ENCODE measurements at places on chromosomes 5 and 9.
A peak's percentile ranks its signal among the peaks of the same experiment; 100 is the strongest.

DNA sequence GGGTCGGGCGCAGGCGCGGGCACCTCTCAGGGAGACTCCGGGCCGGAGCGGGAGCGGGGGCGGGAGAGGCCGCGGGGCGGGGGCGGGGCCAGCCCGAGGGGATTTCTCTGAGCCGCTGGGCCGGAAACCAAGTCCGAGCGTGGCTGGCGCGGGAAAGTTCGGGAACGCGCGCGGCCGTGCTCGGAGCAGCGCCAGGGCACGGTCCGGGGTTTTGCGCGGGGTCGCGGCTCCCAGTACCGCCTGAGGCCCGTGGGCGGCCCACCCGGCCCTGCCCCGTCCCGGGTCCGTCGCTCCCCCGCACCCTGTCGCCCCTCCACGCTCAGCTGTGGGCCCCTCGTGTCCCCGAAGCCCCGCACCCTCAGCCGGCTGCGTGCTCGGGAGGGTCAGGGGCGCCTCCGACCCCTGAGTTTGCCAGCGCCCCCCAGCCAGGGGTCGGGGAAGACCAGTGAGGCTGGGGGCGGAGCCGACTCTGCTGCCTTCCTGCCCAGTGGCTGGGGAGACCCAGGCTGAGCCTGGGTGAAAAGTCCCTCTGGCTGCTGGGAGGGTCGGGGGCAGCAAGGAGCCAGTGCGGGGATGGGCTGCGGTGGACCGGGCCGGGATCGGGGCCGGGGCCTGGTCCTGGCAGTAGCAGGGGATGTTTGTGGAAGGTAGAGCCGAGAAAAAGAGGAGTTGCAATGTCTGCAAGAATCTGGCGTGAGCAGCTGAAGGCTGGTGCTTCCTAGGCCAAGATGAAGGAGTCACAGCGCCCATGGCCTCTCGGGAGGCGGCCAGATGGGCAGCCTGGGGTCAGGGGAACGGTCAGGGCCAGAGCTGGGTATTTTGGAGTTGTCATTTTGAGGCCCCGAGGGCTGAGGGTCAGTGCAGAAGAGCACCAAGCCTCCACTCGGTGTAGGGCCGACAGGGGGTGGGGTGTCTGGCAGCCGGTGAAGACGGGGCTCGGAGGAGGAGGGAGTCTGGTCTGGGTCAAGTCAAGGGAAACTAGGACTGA lies 588 bp downstream of the TRAF2 start:
- peak overlapping the region; percentile 93 for H3K27ac ChIP-seq
- H3K36me3 ChIP-seq: peaks cover 26% of the 10 kb centered on the region
- peaks cover 84% of the 10 kb centered on the region for H3K4me1 ChIP-seq

GRCh38 chr9:86064220-86064619 lies 35.1 kb downstream of the GOLM1 start:
- no peaks in the 10 kb centered on the region for H3K36me3 ChIP-seq
- H3K27ac ChIP-seq: no peak overlapping the region
- no peaks in the 10 kb centered on the region for H3K27me3 ChIP-seq
- no peak for DNase-seq
- H3K4me3 ChIP-seq: no peak overlapping the region
- peaks cover 5% of the 10 kb centered on the region for H3K4me1 ChIP-seq

DNA sequence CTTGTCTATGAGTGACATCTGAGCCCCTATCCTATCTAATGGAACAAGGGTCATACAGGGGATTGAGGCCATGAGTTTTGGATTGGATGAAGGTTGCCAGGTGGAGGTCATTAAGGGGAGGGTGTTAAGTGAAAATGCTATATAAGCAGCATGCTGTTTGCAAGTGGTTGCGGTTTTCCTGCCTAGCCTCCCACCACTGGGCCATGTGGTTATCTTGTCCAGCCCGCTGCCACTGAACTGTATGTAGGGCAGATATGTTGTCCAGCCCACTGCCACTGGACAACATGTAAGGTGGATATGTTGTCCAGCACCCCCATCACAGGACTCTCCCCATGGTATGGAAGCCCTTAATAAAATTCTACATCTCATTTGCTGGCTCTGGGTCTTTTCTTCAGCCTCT lies 200.0 kb downstream of the FGF10 start:
- no peak for DNase-seq
- H3K27me3 ChIP-seq: no peaks in the 10 kb centered on the region
- H3K27ac ChIP-seq: no peak overlapping the region
- H3K36me3 ChIP-seq: no peaks in the 10 kb centered on the region

- no peak overlapping the region for H3K4me3 ChIP-seq
- no peaks in the 10 kb centered on the region for H3K36me3 ChIP-seq
- no peak overlapping the region for H3K27ac ChIP-seq
- H3K4me1 ChIP-seq: no peaks in the 10 kb centered on the region
- no peak for DNase-seq
- no peaks in the 10 kb centered on the region for H3K27me3 ChIP-seq
These were observed 665.1 kb downstream of the CDH18 start for GRCh38 chr5:19322716-19323485.

DNA sequence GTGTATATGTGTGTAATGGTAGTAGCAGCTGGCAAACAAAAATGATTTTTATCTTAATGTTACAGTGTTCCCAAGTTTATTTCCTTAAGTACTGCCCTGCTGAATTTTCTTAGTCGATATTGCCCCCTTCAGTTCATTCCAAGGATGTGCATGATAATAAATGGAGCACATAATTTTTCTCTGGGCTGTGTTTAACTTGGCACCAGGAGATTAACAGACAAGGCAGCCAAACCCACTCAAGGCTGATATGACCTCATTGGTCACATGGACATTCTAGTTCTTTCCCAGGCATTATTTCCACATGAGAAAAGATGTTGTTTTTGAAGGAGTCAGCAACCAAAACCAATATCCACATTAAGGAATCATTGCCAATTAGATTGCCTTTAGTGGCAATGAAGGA lies 61.8 kb downstream of the COX7C start:
- no peaks in the 10 kb centered on the region for H3K4me1 ChIP-seq
- H3K36me3 ChIP-seq: no peaks in the 10 kb centered on the region
- H3K4me3 ChIP-seq: no peak overlapping the region
- H3K27ac ChIP-seq: no peak overlapping the region
- DNase-seq: no peak

DNA sequence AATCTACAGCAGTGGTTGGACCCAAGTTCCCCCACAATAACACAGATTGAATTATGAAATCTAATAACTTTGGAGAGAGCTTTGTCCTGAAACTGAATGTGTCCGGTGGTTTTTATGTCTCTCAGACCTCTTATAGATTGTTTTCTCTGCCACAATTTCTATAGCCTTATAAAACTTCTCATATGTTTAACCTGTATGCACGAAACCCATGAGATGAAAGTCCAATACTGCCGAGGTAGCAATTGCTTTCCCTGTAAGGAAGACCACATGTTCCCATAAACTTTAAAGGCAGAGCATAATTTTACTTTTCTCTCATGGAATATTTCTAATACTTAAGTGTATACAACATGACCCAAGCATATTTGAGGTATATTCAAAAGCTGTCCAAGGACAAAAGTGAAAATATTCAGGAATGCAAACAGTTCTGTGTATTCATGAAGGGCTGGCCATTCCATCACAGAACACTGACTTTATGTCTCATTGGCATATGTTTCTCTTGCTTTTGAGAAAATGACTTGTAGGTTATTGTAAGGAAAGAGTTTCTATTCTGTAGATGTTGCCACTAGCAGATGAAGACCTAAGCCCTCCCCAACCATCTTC lies 94.4 kb upstream of the TLE4 start:
- no peak overlapping the region for H3K27ac ChIP-seq
- H3K4me1 ChIP-seq: no peaks in the 10 kb centered on the region
- H3K36me3 ChIP-seq: no peaks in the 10 kb centered on the region
- DNase-seq: no peak

- DNase-seq: no peak
- no peak overlapping the region for H3K4me3 ChIP-seq
- H3K36me3 ChIP-seq: no peaks in the 10 kb centered on the region
- H3K27ac ChIP-seq: no peak overlapping the region
- peaks cover 48% of the 10 kb centered on the region for H3K27me3 ChIP-seq
These were observed 48.2 kb downstream of the TGFBI start for GRCh38 chr5:136076881-136077445.

GRCh38 chr9:84502066-84502465 lies 161.5 kb upstream of the SLC28A3 start:
- DNase-seq: no peak
- no peaks in the 10 kb centered on the region for H3K4me1 ChIP-seq
- no peaks in the 10 kb centered on the region for H3K27me3 ChIP-seq
- no peak overlapping the region for H3K27ac ChIP-seq

DNA sequence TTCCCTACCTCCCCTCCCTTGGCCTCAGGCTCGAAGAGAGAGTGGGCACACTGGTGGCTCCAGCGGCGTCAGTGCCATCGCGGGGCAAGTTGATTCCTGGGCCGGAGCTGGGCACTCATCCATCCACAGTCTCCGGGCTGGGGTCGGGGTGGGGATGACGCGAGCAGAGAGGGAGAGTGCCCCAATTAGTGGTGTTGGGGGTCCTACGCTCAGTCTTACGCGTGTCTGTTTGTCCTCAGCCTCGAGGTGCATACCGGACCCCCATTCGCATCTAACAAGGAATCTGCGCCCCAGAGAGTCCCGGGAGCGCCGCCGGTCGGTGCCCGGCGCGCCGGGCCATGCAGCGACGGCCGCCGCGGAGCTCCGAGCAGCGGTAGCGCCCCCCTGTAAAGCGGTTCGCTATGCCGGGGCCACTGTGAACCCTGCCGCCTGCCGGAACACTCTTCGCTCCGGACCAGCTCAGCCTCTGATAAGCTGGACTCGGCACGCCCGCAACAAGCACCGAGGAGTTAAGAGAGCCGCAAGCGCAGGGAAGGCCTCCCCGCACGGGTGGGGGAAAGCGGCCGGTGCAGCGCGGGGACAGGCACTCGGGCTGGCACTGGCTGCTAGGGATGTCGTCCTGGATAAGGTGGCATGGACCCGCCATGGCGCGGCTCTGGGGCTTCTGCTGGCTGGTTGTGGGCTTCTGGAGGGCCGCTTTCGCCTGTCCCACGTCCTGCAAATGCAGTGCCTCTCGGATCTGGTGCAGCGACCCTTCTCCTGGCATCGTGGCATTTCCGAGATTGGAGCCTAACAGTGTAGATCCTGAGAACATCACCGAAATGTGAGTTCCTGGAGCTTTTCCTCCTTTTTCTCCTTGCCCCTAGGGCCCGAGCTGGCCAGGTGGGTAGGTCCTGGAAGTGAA lies 861 bp downstream of the NTRK2 start:
- H3K27me3 ChIP-seq: peaks cover 23% of the 10 kb centered on the region
- DNase-seq: peak; percentile 72
- peak overlapping the region; percentile 57 for H3K4me3 ChIP-seq
- no peak overlapping the region for H3K27ac ChIP-seq

DNA sequence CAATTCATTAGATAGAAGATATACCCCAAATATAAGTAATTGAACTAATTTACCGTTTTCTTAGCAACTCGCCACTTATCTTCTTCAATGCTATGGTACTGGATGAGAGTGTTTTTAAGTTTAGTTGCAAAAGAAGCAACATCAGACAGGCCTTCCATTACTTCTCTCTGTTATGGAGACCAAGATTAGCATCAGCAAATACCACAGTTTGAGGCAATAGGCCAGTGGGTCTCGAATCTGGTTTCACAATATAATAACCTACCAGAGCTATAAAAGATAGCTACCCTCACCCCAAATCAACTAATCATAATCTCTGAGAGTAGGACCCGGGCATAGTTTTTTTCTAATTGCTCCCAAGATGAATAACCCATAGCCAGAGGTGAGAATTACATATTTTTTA lies 5.1 kb downstream of the STARD4 start:
- H3K36me3 ChIP-seq: no peaks in the 10 kb centered on the region
- no peaks in the 10 kb centered on the region for H3K27me3 ChIP-seq
- no peak for DNase-seq
- peaks cover 31% of the 10 kb centered on the region for H3K4me1 ChIP-seq
- H3K27ac ChIP-seq: no peak overlapping the region

- H3K4me3 ChIP-seq: no peak overlapping the region
- no peaks in the 10 kb centered on the region for H3K36me3 ChIP-seq
- no peak for DNase-seq
- H3K4me1 ChIP-seq: no peaks in the 10 kb centered on the region
- H3K27ac ChIP-seq: no peak overlapping the region
These were observed 109.2 kb upstream of the SMIM23 start for GRCh38 chr5:171676286-171676944.
